ENCODE measurements at places on chromosomes 16 and 17. TPM values are rescaled to one million over a fixed set of nuclear protein-coding genes. Genes with fewer than 3 reads are reported as not detected.

DNA sequence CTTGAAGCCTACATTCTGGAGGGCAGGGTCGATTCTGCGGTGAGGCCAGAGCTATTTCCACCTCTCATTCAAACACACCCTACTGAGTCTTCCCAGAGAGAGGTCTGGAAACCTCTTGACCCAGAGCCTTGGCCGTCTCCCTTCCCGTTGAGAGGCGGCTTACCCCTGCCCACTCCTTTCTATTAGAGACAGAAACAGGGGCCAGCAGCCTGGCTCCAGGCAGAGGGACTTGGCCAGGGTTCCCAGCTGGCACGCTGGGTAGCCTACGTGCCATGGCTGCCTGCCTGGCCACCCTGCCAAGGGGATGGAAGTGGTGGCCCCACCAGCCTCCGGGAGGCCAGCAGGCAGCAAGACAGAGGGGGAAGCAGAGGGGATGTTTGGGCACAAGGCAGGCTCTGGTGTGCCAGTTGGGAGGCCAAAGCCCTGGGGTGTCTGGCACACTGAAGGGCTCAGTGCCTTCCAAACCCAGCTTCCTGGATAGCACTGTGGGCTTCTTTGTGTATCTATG, 6.0 kb downstream of the STAC2 start:
- no peak for DNase-seq

- no peak for DNase-seq
Observed at GRCh38 chr17:44408786-44409185, 19.3 kb upstream of the ITGA2B start.

DNA sequence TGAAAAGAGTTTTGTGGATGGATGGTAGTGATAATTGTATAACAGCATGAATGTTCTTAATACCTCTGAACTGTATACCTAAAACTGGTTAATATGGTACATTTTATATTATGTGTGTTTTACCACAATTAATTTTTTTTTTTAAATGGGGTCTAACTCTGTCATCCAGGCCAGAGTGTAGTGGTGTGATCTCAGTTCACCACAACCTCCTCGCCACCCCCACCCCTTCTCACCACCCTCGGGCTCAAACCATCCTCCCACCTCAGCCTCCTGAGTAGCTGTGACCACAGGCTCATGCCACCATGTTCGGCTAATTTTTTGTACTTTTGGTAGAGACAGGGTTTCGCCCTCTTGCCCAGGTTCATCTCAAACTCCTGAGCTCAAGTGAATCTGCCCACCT, 123.2 kb downstream of the CDRT15L2 start:
- DNase-seq: no peak

SLC6A2 gene
- total RNA-seq: not detected

C17orf78 gene
- total RNA-seq: not detected

GRCh38 chr17:7043182-7043496, 753 bp downstream of the SLC16A11 start:
- no peak for DNase-seq

KRT27 gene
- total RNA-seq: not detected

GRCh38 chr16:79672524-79672923, 72.0 kb upstream of the MAF start:
- no peak for DNase-seq

DNA sequence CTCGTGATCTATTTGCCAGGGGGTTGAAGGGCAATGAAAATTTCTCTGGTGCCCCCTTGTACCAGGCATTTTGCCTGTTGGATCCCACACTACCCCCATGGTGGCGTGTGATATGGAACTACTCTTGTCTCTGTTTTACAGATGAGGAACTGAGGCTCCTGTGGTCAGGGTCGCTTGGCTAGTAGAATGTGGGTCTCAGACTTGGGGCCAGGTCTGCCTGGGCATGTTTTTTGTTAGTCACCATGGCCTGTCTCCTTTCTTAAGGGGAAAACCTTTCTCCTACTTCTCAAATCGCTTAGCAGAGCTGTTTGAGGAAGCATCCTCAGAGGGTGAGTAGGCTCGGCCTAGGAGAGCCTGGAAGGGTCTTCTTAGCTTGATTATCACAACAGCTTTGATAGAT, 51.2 kb downstream of the CLEC16A start:
- no peak for DNase-seq

SUMO2 gene
- total RNA-seq: 264 TPM

GRCh38 chr17:46176975-46177374, 16.3 kb downstream of the KANSL1 start:
- DNase-seq: no peak

GRCh38 chr16:84500531-84500930, 3.9 kb downstream of the MEAK7 start:
- no peak for DNase-seq

DNA sequence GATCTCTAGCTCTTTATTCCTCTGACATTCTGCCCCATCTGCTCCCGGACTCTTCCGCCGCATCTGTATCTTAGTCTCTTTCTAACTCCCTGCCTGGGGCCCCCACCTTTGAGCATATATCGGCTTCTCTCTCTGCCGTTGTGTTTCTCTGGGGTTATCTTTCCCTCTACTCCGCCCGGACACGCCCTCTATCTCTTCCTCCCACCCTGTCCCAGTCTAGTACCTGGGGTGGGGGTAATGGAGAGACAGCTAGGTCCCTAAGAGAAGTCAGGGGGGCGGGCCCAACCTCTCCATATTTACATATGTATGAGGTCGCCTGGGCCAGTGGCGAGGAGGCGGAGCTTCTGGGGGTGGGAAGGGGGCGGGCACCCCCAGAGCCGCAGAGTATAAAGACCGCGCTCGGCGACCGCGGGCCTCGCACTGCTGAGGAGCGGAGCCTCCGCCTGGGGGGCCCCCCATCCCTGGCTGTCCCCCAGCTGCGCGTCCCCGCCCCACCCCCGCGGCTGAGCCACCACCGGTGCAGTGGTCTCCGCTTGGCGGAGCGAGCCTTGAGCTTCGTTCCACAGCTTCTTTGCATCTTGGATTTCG, at the start of gene ATP1B2:
ATP1B2 (plus strand) TSS at position 418 of the 588 bp plus-strand sequence. CDS start 593 bp downstream, outside the sequence.
- peak; percentile 66 for DNase-seq

DNA sequence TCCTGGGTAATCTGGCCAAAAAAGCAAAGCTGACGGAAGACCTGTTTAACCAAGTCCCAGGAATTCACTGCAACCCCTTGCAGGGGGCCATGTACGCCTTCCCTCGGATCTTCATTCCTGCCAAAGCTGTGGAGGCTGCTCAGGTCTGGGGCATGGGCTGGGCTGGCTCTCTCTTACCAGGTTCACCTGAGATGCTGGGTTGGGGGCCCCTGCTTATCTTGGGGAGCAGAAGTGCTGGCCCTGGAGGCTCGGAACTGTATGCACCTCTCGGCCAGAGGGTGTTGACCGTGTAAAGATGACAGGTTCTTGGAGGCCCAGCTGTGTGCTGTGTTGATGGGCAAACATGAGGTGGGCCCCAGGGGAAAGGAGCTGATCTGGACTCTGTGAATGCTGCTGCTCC, 40.2 kb downstream of the GPT2 start:
- DNase-seq: no peak

DNA sequence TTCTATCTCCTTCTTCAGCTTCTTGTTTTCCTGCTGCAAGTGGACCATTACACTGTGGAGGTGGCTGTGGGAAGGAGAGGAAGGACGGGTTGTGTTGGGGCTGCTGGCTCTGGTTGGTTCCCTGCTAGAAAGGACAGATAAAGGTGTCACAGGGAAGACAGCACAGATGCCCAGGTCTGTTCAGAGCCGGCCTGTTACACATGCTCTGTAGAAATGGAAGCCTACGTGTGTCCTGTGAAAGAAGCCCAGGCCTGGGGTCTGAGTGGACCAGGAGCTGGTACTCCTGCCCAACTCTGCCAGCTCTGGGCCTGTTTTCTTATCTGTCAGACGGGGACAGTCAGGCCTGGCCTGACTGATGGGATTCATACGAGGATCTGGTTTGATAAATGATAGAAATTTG, 26.4 kb downstream of the DHX38 start:
- no peak for DNase-seq

KCNG4 gene
- total RNA-seq: not detected

TTYH2 gene
- total RNA-seq: 40.5 TPM

TEKT1 gene
- not detected for total RNA-seq

All from CD4-positive, alpha-beta memory T cell (primary cell).